Left cardiac atrium (tissue), 4 donors: ENCODE measurements at places on chromosomes 12 and 14.

DNA sequence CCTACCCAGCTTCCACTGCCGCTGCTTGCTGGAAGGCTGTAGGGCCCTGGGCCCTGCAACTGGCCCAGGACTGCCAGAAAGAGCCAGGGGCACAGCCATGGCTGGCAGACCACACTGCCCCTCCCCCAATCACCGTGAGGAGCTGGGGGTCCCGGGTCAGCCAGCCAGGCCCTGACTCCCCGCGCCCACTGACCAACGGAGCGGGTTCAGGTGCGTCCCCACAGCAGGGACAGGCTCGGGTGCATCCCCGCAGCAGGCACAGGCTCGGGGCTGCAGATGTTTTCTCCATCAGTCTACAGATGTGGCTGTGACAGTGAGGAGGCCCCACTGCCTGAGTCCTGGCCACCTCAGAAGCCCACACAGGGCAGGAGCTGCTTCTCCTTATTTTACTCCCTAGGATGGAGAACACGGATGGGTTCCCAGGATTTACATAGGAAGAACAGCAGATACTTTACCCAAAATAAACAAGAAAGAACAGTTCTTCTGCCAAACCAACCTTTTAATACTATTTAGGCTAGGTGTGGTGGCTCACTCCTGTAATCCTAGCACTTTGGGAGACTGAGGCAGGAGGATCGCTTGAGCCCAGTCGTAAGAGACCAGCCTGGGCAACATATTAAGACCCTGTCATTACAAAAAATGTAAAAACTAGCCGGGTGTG, 61.1 kb downstream of the TESC start:
- peak; percentile 14 for DNase-seq

GRCh38 chr12:38555620-38556591, 239.3 kb downstream of the ALG10B start:
- no peak for DNase-seq

DNA sequence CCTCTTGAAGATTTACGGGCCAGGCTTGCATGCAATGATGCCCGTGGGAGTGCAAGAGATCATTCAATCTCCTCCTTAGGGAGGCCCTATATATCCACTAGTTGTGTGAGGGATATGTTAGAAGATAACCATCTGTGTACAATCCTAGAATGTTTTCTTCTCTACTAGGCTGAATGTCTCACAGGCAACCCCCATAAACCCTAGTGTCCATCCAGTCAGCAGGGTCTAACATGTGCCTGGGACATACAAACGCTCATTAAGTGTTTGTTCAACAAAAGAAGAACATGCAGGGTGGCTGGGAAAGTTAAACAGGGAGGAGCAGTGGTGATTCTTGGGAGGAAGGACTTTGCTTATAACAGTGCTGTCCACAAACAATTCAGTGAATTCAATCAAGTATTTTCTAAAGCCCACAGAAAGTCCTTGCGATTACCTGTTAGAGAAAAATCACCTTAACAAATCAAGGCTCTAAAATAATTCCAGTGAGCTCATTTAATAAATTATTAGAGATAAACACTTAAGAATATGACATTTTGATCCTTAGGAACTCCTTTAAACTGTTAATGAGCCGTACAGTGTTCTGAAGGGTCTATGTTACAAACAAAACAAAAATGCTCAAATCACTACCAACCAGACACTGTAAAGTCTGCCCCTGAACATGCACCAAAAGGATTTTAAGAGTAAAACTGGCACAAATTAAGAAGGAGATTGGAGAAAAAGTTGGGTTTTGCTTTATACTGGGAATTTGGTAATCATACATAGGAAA, 96.6 kb upstream of the FERMT2 start:
- no peak for DNase-seq

- no peak for DNase-seq
These were observed 32.0 kb downstream of the ANAPC7 start for GRCh38 chr12:110371408-110372055.

GRCh38 chr12:99131751-99132199, 486.7 kb downstream of the APAF1 start:
- DNase-seq = peak; percentile 51
